Neural progenitor cell (in vitro differentiated cells): ENCODE measurements at places on chromosomes 4 and X.
A peak's percentile ranks its signal among the peaks of the same experiment; 100 is the strongest.

DNA sequence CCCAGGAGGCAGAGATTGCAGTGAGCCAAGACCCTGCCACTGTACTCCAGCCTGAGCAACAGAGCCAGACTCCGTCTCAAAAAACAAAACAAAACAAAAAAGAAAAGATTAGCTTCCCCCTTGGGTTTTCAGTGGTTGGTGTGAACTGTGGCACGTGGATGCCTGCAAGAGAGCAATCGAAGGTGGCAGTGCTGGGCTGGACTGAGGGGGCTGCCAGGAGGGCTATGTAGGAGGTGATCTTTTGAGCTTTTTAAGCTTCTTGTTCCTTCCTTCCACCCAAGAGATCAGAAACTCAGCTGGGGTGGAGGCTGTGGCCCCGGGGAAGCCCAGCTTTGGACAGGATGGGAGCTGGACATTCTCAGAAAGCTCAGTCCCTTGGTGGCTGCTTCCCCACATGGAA is 49.6 kb downstream of the PRPS1 start:
- DNase-seq = no peak

GRCh38 chr4:27662426-27662825 is 801.8 kb downstream of the STIM2 start:
- peak; percentile 7 for DNase-seq

DNA sequence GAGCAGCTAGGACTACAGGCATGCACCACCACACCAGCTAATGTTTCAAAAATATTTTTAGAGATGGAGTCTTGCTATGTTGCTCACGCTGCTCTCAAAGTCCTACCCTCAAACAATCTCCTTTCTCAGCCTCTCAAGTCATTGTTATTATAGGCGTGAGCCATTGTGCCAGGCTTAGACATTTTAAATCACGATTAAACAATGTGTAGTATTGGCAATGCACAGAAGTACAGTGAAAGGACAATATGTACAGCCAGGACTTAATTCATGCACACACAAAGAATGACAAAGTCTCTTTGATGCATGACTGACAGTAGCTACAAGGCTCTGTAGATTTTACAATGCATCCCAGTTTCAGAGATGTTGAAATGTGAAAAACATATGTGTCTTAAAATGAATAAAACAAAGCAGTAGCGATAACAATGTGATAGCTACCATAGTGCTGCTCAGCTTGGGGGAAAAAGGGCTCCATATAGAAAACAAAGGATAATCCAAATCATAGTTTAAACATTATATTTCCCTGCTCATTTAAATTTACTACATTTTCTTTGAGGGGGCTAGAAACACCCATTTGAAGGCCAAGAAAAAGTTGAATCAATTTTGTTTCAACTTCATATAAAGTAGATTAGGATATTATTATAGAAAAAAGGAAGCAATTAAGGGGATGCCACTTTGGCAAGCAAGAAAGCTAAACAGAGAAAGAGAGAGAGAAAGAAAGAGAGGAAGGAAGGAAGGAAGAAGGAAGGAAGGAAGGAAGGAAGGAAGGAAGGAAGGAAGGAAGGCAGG is 272.4 kb upstream of the SMIM31 start:
- DNase-seq = no peak

DNA sequence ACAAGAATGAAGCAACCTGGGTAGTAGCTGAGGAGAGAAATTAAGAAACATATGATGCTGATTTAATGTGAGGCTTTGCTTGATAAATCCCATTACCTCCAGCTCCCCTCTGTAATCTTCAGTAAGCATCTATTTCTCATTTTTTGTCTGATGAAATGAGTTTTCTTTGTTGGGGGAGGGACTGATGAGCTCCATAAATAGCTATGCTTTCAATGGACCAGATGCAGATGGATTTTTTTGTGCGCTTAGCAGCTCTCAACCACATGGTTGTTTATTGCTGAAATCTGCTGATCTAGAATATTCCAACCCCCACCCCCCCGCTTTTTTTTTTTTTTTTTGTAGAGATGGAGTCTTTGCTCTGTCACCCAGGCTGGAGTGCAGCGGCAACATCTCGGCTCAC is 1082.0 kb downstream of the RAPGEF2 start:
- DNase-seq = no peak

DNA sequence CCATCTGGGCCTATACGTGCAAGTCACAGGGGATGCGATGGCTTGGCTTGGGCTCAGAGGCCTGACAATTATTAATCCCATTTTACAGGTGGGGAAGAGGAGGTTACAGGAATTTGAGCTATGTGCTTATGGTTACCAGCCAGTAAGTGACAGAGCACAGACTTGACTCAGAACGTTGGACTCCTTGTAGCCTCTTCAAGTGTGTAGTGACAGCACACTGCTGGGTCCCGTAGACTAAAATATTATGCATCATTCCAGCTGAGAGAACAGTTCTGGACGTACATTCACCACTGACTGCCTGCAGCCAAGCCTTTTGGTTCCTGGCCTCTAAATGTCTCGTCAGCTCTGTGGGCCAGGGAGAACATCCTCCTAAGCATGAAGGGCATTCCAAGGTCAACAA is 314.5 kb downstream of the GPAT3 start:
- DNase-seq = no peak
